Panc1 (cell line): ENCODE measurements at places on chromosomes 2 and 18. TPM values are rescaled to one million over a fixed set of nuclear protein-coding genes. Genes with fewer than 3 reads are reported as not detected.

Gene ZFAND2B
- total RNA-seq: 43.2 TPM

Gene SAP130
- total RNA-seq: 34.6 TPM

Gene NR4A2
- total RNA-seq: 0.85 TPM

Gene KRTCAP3
- 1.9 TPM for total RNA-seq

Gene SERPINB8
- 2.0 TPM for total RNA-seq

Gene LCT
- not detected for total RNA-seq

Gene DSC3
- total RNA-seq: 0.23 TPM

Gene UGT1A10
- total RNA-seq: not detected

- H3K27ac ChIP-seq: no peak overlapping the region
- DNase-seq: no peak
- no peaks in the 10 kb centered on the region for H3K36me3 ChIP-seq
- peaks cover 21% of the 10 kb centered on the region for H3K27me3 ChIP-seq
Observed at GRCh38 chr18:7567474-7568425, 634 bp downstream of the PTPRM start.

GRCh38 chr2:231360881-231361371 is 34.6 kb upstream of the B3GNT7 start:
- no peak overlapping the region for H3K4me3 ChIP-seq
- peaks cover 64% of the 10 kb centered on the region for H3K4me1 ChIP-seq
- H3K27me3 ChIP-seq: no peaks in the 10 kb centered on the region
- H3K36me3 ChIP-seq: no peaks in the 10 kb centered on the region
- no peak for DNase-seq

GRCh38 chr2:96159084-96159830 is 14.0 kb upstream of the DUSP2 start:
- H3K36me3 ChIP-seq: no peaks in the 10 kb centered on the region
- no peaks in the 10 kb centered on the region for H3K27me3 ChIP-seq
- DNase-seq: no peak
- H3K4me1 ChIP-seq: no peaks in the 10 kb centered on the region

- no peak overlapping the region for H3K27ac ChIP-seq
- no peaks in the 10 kb centered on the region; the same call in 1 of the 2 replicates for H3K4me1 ChIP-seq
- no peak for DNase-seq
Observed at GRCh38 chr2:207480521-207481040, 49.2 kb upstream of the CREB1 start.

GRCh38 chr18:2139691-2140090 is 431.6 kb downstream of the METTL4 start:
- no peak for DNase-seq
- no peaks in the 10 kb centered on the region for H3K4me1 ChIP-seq
- no peak overlapping the region for H3K27ac ChIP-seq
- H3K4me3 ChIP-seq: no peak overlapping the region

DNA sequence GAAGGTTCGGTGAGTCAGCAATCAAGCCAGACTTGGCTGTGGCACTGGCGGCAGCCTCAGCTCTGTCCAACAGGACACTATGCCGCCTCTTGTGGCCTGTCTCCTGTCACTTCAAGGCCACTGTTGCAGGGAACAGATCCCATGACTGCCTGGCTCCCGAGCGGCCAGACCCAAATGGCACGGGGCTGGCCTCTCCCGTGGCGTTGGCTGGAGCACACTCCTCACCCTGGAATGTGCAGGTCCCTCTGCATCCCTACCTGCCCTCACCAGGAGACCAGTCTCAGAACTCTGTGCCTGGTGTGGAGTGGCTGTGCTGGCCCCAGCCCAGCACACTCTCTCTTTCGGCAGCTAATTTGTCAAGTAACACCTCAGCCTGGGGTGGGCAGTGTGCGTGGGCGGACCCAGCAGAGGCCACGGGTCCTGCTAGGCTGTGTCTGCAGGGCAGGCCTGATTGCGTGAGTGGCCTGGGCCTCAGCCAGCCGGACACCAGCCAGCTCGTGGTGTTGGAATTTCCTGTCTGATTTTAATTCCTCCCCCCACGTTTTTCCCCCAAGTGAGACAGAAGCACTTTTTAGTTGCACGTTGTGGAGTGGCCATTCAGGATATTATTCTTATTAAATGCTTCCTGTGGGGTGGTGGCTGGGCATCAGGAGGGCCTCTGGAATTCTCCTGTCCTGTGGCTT is 179.3 kb downstream of the GLI2 start:
- H3K36me3 ChIP-seq: no peaks in the 10 kb centered on the region
- no peak overlapping the region for H3K4me3 ChIP-seq
- no peak for DNase-seq

DNA sequence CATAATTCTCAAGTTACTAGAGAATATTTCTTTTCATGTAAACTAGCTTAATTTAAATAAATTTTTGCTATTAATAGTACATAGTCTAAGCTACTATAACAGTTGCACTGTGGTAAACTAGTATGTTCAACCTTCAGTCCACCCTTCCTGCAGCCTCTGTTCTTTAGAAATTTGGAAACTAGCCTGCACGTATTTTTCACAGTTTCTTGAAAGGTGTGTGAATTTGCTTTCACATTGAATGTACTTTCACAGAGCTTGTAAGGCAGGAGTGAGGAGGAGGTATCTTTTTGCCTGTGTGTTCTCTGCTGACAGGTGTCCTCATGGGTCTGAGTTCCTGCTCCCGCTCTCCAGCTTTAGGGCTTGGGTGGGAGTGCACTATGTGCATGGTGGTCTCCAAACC is 117.5 kb downstream of the ATP9B start:
- H3K36me3 ChIP-seq: no peaks in the 10 kb centered on the region
- no peak overlapping the region for H3K27ac ChIP-seq
- H3K4me1 ChIP-seq: no peaks in the 10 kb centered on the region
- H3K4me3 ChIP-seq: no peak overlapping the region

GRCh38 chr18:12281861-12282260 is 26.2 kb upstream of the TUBB6 start:
- no peak for DNase-seq
- H3K27me3 ChIP-seq: no peaks in the 10 kb centered on the region
- no peaks in the 10 kb centered on the region for H3K36me3 ChIP-seq

DNA sequence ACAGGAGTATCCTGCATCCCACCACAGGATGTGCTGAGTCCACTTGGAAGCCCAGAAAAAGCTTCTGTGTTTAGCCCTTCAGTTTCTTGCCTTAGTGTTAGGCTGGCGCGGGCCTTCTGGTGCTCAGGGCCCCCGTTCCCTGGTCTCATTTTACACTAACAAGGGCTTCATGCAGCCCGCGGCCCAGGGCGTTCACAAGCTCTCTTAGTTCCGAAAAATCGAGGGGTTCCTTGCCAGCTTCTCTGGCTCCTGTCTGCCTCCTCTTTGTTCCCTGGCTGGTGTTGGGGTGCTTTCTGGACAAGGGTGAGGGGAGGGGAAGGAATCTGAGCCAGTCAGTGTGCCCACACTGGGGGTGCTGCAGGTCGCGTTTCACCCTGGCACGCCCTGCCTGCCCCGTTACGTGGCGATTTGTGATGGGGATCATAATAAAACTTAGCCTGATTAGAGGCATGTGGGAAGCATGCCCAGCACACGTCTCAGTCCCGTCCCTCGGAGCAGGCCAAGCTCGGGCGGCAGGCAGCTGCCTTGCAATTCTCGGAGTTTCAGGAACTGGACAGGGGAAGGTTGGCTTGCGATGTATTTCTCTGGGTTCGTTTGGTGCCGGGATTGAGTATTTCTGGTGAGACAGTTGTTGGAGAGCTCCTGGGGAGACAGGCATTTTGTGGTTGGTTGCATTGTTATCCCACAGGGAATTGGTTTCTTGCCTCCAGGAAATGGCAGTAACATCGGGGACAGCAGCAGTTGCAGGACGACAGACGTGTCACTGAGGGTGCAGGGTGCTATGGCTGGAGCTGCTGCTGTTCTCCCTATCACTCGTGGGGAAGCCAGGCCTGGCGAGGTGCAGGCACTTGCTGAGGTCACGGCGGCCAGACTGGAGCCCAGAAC is 22.9 kb downstream of the SH3BP4 start:
- peak overlapping the region; percentile 90 for H3K27ac ChIP-seq
- peak overlapping the region; percentile 23 for H3K4me3 ChIP-seq
- H3K36me3 ChIP-seq: peaks cover 3% of the 10 kb centered on the region; the same call in 1 of the 2 replicates
- peaks cover 95% of the 10 kb centered on the region for H3K4me1 ChIP-seq
- no peak for DNase-seq

DNA sequence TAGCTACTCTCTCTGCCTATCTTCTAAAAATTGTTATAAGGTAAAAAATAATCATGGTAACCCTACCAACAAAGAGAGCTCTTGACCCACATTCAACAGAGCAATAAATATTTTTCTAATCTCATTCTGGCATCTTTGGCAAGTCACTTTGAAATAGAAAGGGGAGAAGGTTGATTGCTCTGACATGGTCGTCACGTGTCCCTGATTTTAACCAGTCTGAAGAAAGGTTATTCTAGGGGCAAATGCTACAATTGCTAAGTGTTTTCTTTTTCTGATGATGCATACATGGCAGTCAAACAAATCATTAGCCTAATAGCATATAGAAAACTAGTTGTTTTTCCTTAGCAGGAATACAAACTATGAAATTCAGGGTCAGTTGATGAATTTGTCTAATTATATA is 153.3 kb upstream of the MAP3K20 start:
- DNase-seq: no peak
- no peak overlapping the region for H3K27ac ChIP-seq
- H3K27me3 ChIP-seq: peaks cover 2% of the 10 kb centered on the region; the same call in 1 of the 2 replicates

GRCh38 chr2:100272841-100273329 is 49.4 kb downstream of the LONRF2 start:
- H3K27me3 ChIP-seq: no peaks in the 10 kb centered on the region
- H3K27ac ChIP-seq: no peak overlapping the region
- no peaks in the 10 kb centered on the region for H3K36me3 ChIP-seq
- DNase-seq: no peak
- H3K4me1 ChIP-seq: no peaks in the 10 kb centered on the region

- H3K27ac ChIP-seq: no peak overlapping the region
- no peak for DNase-seq
- H3K27me3 ChIP-seq: no peaks in the 10 kb centered on the region
- no peak overlapping the region for H3K4me3 ChIP-seq
- H3K36me3 ChIP-seq: peaks cover 28% of the 10 kb centered on the region
- no peaks in the 10 kb centered on the region for H3K4me1 ChIP-seq
Observed at GRCh38 chr2:199303728-199304177, 154.0 kb downstream of the SATB2 start.
